Activated CD4-positive, alpha-beta T cell treated with anti-CD3 and anti-CD28 coated beads, Interleukin-2, amount 10 ng/mL, durations not matched to agents 7 days and 5 days (primary cell): ENCODE measurements at places on chromosomes 3 and 15. TPM values are rescaled to one million over a fixed set of nuclear protein-coding genes. Genes with fewer than 3 reads are reported as not detected.

GRCh38 chr15:51227940-51228732 lies 110.3 kb downstream of the CYP19A1 start:
- peaks cover 6% of the 10 kb centered on the region for H3K4me1 ChIP-seq
- no peaks in the 10 kb centered on the region for H3K36me3 ChIP-seq
- H3K27me3 ChIP-seq, result peaks cover 4% of the 10 kb centered on the region
- DNase-seq, result peak; percentile 26

Gene OR5K2
- not detected for total RNA-seq

DNA sequence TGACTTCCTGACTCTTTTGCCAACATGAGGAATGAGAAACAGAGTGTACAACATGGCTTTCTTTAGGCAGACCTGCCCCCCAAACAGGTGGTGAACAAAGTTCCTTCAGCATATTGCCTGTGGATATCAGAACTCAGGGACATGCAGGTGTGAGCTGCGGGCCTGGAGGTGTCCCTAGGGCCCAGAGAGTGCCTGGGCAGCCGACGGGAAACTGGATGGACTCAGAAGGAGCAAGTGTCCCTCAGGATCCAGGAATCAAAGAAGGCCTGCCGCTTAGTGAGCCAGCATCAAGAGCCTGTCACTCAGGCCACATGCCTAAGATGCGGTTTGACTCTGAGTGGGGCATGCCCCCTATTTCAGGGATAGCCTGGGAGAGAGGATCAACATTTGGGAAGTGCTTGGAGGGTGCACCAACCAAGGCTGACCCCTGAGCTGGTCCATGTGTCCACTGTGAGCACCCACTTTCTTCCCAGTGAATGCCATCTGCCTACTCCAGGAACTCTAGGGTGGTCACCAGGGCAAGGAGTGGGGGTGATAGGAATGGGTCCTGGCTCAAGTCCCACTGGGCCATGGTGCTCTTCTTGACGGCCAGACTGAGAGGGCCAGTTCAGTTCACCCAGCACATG lies 16.1 kb upstream of the POLR2M start:
- no peaks in the 10 kb centered on the region for H3K27me3 ChIP-seq
- H3K4me1 ChIP-seq, result peaks cover 4% of the 10 kb centered on the region
- H3K27ac ChIP-seq, result no peak overlapping the region
- no peak for DNase-seq
- no peaks in the 10 kb centered on the region for H3K36me3 ChIP-seq
- H3K4me3 ChIP-seq, result no peak overlapping the region

Gene GADL1
- not detected for total RNA-seq

DNA sequence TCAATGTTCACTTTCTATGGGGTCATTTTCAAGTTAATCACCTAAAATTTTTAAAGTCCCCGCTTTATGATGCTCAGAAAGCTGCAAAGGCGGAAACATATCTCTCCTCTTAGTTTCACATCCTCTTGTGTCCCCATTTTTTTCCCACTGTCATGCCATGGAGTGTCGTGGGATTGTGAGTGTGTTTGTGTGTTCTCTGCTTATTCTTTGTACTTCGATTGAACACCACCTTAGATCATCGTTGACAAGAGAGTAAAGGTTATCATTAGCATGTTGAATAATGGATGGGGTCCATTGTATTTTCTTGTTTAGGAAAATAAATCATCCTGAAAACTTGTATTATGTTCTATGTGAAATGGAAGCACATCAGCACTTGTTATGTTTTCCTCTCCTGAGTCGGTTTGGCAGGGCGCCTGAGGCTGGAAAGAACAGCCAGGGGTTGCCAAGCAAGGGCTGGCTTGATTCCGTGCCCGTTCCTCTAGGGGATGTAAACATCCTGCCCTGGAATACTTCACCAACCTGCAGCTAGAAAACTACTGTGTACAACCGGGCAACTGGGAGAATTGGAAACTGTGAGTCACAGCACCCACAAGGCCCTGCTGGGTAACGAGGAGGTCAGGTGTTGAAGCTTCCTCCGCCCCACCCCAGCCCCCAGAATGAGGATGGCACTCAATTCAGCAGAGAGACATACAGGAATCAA lies 67.2 kb downstream of the EIF4E3 start:
- H3K4me1 ChIP-seq, result peaks cover 14% of the 10 kb centered on the region
- H3K27ac ChIP-seq, result no peak overlapping the region
- H3K36me3 ChIP-seq, result peaks cover 6% of the 10 kb centered on the region

GRCh38 chr3:129536374-129536667 lies 6.7 kb upstream of the H1-8 start:
- no peaks in the 10 kb centered on the region for H3K4me1 ChIP-seq
- peaks cover 8% of the 10 kb centered on the region for H3K27me3 ChIP-seq
- no peaks in the 10 kb centered on the region for H3K36me3 ChIP-seq
- no peak overlapping the region for H3K4me3 ChIP-seq

- peaks cover 14% of the 10 kb centered on the region for H3K4me1 ChIP-seq
- H3K4me3 ChIP-seq, result no peak overlapping the region
- peak overlapping the region; percentile 44 for H3K27ac ChIP-seq
- peaks cover 22% of the 10 kb centered on the region for H3K27me3 ChIP-seq
- no peak for DNase-seq
Measured at GRCh38 chr15:68258692-68259091, 18.9 kb upstream of the FEM1B start.

DNA sequence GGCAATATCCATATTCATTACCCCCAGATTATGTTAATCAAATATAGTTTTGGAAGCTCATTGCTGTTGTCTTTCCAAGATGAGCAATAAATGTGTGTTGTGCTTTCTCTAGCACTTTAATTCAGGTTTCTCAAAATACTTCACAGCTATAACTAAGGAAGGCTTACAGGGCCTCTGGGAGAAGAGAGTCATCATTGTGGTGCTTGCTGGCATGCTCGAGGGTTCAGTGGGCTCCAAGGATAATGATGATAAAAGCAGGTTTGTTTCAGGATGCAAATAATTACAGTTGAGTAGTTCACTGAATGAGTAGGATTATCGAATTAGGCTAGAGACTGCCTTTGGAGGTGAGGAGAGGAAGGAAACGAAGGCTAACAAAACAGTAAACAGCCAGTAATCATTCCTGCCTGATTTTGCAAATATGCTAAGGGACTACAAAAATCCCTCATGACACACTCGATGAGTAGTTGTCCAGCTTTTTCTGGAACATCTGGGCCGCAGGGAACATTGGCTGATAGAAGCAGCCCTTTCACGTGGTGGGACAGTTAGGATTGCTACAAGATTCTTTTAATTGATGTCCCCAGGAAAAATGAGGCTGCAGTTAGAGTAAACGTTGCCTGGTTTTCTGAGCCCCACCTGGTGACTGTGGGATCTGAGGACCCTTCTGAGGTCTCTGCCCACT lies 54.1 kb downstream of the SLC7A14 start:
- H3K4me3 ChIP-seq, result no peak overlapping the region
- no peaks in the 10 kb centered on the region for H3K36me3 ChIP-seq
- H3K27ac ChIP-seq, result no peak overlapping the region

Gene SNRPN
- total RNA-seq, result 50.7 TPM

DNA sequence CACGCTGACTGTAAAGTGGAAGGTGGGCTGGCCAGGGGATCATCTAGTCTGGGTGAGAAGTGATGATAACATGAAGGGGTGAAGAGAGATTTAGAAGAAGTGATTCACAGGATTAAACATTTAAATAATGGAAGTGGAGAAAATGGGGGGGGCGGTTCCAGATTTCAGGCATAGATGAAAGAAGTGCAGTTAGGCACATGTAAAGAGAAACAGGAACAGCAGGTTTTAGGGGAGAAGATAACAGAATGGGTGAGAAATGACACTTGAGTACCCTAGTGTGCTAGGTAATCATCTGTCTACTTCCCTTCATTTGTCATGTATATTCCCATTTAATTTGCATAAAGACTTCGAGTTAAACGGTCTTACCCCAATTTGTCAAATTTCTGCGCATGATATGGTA lies 15.3 kb downstream of the B3GNT5 start:
- H3K4me3 ChIP-seq, result no peak overlapping the region
- DNase-seq, result no peak
- H3K27me3 ChIP-seq, result no peaks in the 10 kb centered on the region
- no peak overlapping the region for H3K27ac ChIP-seq
- peaks cover 2% of the 10 kb centered on the region for H3K36me3 ChIP-seq
- peaks cover 11% of the 10 kb centered on the region for H3K4me1 ChIP-seq

Gene NPAP1
- total RNA-seq, result not detected

GRCh38 chr3:24500806-24501205 lies 6.2 kb upstream of the THRB start:
- H3K27ac ChIP-seq, result no peak overlapping the region
- H3K4me1 ChIP-seq, result peaks cover 3% of the 10 kb centered on the region
- no peaks in the 10 kb centered on the region for H3K36me3 ChIP-seq
- H3K27me3 ChIP-seq, result peaks cover 25% of the 10 kb centered on the region
- no peak overlapping the region for H3K4me3 ChIP-seq

- no peak overlapping the region for H3K4me3 ChIP-seq
- no peaks in the 10 kb centered on the region for H3K4me1 ChIP-seq
- H3K27ac ChIP-seq, result no peak overlapping the region
- H3K36me3 ChIP-seq, result no peaks in the 10 kb centered on the region
- peaks cover 10% of the 10 kb centered on the region for H3K27me3 ChIP-seq
Measured at GRCh38 chr15:77654975-77655374, 22.3 kb upstream of the LINGO1 start.

DNA sequence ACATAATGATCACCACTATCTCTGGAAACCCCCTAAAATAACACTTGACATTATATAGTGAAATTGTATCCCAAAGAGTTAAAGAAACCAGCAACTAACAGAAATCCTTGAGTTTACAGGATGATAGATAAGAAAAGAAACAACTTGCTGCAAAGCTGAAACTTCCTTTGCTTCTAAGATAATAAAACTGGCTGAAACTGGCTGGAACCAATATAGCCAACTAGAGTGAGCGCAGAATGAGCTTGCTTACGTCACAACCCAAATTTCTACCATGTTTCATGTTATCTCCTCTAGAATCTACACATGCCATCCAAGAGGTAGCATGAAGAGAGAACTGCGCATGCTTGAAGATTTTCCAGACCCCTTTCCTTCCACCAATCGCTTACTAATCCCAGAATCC lies 83.8 kb upstream of the ACTC1 start:
- H3K4me3 ChIP-seq, result no peak overlapping the region
- no peak overlapping the region for H3K27ac ChIP-seq
- no peak for DNase-seq
- no peaks in the 10 kb centered on the region for H3K27me3 ChIP-seq

DNA sequence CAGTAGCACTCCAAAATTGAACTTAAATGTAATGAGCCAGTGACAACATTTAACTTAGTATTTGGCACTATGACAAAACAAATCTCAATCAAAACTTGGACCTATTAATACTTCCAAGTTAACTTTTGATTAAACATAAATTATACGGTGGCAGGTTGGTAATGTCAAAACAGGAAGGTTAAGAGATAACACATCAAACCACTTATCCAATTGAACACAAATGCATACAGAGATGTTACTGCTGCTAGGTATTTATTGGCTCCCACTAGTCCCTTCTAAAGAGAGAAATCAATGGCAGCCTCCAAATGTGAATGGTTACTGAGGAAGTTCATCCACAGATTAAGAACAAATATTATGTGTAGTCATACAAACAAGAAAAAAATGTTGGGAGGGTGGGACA lies 1.8 kb downstream of the GSK3B start:
- peaks cover 17% of the 10 kb centered on the region for H3K36me3 ChIP-seq
- no peak for DNase-seq
- no peaks in the 10 kb centered on the region for H3K27me3 ChIP-seq
- no peak overlapping the region for H3K4me3 ChIP-seq

- peaks cover 23% of the 10 kb centered on the region for H3K27me3 ChIP-seq
- no peak for DNase-seq
- peaks cover 52% of the 10 kb centered on the region for H3K4me1 ChIP-seq
- H3K36me3 ChIP-seq, result peaks cover 8% of the 10 kb centered on the region
Measured at GRCh38 chr15:43517354-43518196, at the start of gene MAP1A. Gene MAP1A, plus strand, starts transcription at chr15:43517608. Its CDS starts 3,866 bp downstream, at chr15:43521474.

Gene GOLGA6D
- total RNA-seq, result not detected

DNA sequence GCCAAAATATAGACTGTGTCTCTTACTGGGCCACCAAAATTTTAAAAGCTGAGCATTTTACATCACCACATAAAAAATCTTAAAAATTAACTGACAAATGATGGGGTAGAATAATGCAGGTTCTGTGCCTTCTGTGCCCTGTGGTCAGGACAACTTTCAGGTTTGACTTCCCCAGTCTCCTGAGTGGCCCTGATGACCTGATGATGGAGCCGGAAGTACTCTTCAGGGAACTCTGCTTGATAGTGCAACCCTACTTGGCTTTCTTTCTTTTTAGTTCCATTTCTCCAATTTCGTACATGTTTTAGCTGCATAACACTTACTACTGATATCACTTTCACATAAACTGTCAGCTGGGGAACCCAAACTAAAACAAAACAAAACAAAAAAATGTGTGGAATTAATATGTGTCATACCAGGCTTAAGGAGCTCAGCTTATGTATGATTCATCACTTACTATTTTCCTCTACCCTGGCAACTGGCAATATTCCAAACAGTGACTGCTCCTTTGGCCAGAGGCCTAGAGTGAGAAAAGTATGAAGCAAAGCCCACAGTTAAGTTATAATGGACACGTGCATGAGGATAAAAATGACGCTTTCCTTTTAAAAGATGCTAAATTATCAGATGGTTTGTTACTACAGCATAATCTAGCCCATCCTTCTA lies 194.3 kb downstream of the BCHE start:
- no peak overlapping the region for H3K4me3 ChIP-seq
- H3K36me3 ChIP-seq, result no peaks in the 10 kb centered on the region
- no peaks in the 10 kb centered on the region for H3K27me3 ChIP-seq
- DNase-seq, result no peak
- H3K4me1 ChIP-seq, result no peaks in the 10 kb centered on the region

DNA sequence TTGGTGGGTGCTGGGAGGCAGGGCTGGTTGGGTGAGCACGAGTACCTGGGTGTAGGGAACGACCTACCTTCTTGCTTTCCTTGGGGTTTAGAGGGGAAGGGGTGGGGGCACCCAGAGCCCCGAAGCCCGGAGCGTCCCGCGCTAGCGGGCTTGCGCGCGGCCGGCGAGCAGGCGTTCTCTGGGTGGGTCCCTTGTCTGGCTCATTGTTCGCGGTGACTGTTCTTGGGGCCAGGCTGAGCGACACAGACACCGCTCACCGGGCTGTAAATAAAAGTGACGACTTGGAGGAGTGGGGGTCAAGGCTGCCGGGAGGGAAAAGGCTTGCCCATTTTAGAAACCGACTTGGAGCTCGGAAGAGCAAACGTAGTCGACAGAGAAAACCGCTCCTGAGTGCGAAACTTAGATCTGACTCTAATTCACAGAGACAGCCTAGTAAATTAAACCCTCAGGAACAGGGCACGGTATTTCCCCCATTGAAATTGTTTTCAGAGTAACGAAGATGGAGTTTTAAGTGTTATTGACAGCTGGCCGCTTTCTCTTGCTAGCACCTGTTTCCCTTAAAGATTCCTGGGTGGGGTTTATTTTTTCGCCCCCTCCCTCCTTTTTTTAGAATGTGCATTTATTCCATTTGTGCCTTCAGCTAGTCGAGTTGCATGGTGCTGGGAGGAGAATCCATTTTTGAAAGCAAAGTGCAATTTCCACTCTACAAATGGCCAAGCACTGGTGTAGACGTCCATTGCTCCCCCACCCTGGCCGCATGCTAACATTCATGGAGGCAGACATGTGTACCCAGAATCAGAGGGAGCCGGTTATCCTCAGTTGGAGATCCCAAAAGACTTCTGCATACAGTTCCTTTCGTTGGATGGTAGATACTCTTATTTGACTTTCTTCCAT lies 532.1 kb upstream of the SEMA6D start:
- peak overlapping the region; percentile 46 for H3K4me3 ChIP-seq
- H3K27ac ChIP-seq, result peak overlapping the region; percentile 9
- H3K36me3 ChIP-seq, result no peaks in the 10 kb centered on the region
- no peak for DNase-seq

Gene SNTN
- not detected for total RNA-seq

Gene CPNE9
- not detected for total RNA-seq

- no peak for DNase-seq
- H3K4me1 ChIP-seq, result peaks cover 10% of the 10 kb centered on the region
- no peak overlapping the region for H3K27ac ChIP-seq
- peaks cover 54% of the 10 kb centered on the region for H3K27me3 ChIP-seq
- no peak overlapping the region for H3K4me3 ChIP-seq
Measured at GRCh38 chr3:155079468-155079745, 712 bp upstream of the MME start.
